ENCODE measurements at places on chromosomes 2 and 18.

DNA sequence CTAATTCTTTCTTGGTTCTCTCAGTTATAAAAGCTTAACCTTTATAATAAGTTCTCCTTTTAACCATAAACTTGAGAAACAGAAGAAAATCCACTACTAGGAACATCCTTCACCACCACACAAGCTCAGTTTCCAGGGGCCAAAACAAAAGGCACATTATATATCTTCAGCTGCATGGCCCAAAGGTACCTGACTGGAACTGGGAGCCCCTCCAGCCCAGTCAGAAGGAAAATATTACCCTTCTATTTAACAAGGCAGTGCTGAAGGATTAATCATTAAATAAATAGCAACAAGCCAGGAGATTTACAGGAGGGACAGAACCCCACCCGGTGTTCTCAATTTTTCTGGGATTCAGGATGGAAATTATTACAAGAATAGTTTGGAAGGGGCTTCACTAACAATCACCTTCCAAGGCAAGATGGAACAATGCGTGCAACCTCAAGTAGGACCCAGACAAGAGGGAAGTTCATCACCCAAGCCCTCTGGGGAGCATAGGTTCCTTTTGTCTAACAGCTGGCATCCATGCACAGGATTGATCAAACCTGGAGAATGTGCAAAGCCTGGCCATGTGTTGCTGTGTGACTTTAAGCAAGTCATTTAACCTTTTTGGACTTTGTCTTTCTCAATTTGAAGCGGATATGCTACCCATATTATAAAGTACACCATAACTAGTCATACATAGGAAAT, 159.6 kb upstream of the SETBP1 start:
- DNase-seq = no peak

DNA sequence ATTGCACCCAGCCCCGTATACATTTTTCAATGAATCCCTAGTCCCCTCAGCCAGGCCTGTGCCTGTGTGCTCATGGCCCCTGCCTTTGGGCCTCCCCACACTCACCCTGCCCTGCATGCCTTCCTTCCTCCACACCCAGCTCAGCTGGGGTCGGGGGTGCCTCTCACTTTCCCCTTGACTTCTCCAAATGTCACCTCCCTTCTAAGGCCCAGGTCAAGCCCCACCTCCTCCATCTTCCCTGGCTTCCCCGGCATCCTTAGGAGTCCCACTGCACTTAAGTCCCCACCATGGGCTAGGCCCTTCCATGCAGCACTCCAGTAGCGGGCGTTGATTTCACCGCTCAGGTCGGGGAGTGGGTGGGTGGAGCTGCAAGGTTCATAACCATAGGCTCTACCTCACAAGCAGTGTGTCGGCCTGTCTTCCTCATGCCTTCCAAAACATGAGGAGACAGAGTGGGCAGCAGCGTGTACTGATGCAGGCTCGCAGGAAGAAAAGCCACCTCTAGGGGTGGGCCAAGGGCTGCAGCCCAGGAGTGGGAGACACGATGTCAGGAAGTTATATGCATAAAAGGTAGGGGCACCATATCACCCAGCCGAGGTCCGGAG, 47.7 kb downstream of the DNMT3A start:
- DNase-seq = no peak

- no peak for DNase-seq
Observed at GRCh38 chr2:101355401-101356054, 31.8 kb downstream of the CREG2 start.

DNA sequence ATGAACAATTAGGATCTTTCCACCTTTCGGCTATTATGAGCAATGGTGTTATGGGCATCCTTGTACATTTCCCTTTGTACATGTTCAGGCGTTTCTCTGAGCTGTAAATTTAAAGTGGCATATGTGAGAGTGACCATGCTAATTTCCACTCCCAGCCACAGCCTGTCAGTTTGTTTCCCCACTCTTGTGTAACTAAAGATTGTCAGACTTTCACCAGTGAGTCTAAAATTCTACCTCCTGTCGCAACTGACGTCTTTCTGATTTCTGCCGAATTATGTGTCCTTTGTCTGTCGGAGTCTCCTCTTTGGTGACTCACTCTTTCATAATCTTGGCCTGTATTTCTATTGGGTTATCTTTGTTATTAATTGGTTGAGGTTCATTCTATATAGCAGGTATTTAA, 50.7 kb downstream of the TRAPPC12 start:
- no peak for DNase-seq

DNA sequence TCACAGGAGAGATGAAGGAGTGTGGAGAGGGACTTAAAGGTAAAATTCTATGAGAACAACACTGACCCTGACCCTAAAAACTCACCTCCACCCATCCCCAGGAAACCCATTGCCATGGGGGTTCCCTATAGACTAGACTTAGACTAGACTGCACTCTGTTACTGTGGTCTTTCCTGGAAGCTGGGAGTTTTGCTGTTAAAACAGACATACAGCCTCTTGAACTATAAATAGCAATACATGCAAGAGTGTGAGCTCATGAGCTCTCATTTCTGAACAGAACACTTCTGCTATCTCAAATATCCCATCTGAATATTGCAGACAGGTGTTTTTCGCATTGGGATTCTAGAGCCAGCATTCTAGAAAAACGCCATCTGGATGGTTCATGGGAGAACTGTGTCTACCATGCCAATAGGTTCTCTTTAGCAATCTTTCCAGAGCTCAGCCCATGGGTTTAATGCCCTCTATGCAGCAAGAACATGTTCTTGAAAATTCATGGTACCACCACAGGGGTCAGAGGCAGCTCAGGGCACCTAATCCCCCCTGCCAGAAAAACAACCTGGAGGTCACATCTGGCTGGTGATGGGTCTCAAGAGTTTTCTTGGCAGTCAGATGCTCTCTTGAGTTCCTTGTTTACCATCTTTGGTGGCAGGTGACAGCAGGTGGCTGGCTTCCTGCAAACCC, 51.9 kb downstream of the SLC14A2 start:
- no peak for DNase-seq
